ENCODE measurements at places on chromosomes 11 and 22.

GRCh38 chr11:107916671-107917241, 11.5 kb upstream of the RAB39A start:
- no peak for DNase-seq

DNA sequence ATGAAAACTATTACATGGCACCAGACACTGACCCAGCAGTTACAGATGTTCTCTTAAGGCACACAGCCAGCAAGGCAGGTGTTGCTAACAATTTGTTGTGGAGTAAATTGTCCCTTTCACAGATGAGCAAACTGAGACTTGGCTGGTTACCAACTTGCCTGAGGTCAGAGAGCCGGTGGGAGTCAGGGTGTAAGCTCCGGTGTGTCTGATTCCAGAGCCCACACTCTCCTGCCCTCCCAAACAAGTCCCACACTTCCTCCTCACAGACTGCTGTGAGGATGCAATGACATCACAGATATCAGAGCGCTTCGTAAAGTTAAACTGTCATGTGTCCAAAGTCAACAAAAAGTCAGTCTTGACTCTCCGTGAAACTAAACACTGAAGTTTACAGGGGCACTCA, 12.5 kb downstream of the GDPD5 start:
- DNase-seq: no peak

GRCh38 chr11:119863236-119863635, 134.2 kb upstream of the NECTIN1 start:
- no peak for DNase-seq

GRCh38 chr11:117295438-117296137, 4.4 kb downstream of the BACE1-AS start:
- DNase-seq: no peak
